ENCODE measurements at places on chromosomes 4 and X.

DNA sequence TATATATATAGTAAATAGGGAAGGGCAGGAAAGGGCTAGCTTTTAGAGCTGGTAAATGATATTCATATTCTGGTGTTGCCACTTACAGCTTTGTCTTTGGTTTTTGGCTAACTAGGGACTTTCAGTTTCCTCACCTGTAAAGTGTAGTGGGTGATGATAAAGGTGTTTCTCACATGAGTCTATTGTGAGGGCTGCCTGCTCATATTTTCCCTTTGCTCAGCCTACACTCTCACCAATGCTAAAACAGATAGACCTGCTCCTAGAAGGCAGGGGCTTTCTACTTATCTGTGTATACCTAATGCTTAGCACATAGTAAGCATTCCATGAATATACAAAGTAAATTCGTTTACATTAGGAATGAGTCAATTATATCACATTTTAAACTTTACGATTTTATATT lies 137.2 kb upstream of the HS3ST1 start:
- no peak for DNase-seq

DNA sequence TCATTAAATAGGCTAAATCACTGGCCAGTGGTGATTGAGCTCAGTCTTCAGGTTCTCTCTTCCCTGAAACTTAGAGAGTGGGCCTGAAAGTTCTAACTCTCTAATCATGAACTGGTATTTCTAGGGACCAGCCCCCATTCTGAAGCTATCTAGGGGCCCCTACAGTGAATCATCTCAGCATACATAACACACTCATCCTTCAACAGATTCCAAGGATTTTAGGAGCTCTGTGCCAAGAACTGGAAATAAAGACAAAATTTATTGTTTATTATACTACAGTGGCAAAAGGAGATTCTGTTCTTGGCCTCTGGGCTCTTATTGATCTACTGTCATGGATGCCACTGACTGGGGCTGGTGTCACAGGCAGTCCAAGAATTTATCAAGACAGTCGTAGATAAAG lies 263.8 kb upstream of the IGFBP7 start:
- no peak for DNase-seq

GRCh38 chrX:136397001-136397400 lies 90.7 kb upstream of the BRS3 start:
- no peak for DNase-seq

DNA sequence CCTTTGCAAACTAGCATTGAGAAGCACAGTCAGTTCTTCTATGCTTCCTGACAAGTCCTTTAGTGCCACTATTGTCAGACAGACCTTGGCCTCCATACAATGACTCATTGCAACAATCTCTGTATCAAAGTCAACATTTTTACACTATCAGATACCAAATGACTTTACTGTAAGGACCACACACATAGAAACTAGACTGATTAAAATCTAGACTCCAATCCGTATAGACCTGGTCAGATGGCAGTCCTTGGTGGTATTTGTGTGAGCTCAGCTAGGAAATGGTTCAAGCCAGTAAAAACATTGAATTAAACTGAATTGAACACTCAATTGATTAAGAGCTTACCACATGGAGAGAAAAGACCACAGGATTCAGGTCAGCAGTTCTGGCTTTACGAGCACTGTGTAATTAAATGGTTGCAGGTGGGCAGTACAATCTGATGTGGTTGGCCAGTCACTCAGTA lies 549.8 kb upstream of the LCORL start:
- DNase-seq: no peak

GRCh38 chr4:33226133-33226532 lies 2506.0 kb downstream of the PCDH7 start:
- no peak for DNase-seq
